ENCODE measurements at places on chromosomes 5 and 9. TPM values are rescaled to one million over a fixed set of nuclear protein-coding genes. Genes with fewer than 3 reads are reported as not detected.

GRCh38 chr5:34740389-34740806 lies 84.3 kb downstream of the RAI14 start:
- DNase-seq, result no peak

Gene EDIL3
- 59.1 TPM for total RNA-seq

Gene FREM1
- total RNA-seq, result 3.3 TPM

DNA sequence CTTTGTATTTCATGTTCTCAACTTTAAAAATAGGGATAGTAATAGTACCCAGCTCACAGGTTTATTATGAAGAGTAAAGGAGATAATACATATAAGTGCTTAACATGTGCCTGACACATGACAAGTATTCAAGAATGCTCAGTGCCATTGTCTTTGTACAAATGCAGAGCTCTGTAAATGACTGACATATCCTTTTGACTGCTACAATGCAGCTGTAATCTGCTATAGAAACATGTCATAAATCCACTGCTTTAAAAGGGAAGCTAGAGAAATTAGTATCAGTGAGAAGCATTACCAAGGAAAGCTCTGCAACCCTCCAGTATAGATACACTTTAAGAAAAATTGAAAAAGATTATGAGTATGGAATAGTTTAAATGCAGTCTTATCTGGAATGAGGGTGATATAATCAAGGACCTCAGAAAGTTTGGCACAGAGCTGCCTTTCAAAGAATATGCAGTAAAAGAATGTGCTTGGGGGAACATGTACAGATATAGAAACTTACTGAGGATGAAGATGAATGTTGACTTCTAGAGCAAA lies 17.9 kb downstream of the ERAP1 start:
- DNase-seq, result no peak

DNA sequence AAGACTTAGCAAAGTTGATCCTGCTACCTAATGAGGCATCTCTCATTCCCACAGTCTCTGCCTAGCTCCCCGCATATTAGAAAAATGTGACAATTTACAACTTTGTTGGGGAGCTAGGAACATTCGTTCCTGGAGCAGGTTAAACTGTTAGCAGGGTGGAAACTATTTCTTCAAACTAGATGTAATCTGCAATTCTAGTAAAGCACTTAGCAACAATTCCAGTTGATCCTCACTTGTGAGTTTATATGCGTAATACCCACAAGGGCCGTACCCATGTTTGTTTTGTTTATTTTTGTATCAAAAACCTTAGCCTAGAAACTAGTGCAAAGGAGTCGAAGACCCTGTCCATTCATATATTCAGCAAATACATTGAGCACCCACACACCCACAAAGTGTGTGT lies 175.8 kb upstream of the DMAC1 start:
- DNase-seq, result no peak

Gene TNFSF15
- under 0.01 TPM for total RNA-seq

DNA sequence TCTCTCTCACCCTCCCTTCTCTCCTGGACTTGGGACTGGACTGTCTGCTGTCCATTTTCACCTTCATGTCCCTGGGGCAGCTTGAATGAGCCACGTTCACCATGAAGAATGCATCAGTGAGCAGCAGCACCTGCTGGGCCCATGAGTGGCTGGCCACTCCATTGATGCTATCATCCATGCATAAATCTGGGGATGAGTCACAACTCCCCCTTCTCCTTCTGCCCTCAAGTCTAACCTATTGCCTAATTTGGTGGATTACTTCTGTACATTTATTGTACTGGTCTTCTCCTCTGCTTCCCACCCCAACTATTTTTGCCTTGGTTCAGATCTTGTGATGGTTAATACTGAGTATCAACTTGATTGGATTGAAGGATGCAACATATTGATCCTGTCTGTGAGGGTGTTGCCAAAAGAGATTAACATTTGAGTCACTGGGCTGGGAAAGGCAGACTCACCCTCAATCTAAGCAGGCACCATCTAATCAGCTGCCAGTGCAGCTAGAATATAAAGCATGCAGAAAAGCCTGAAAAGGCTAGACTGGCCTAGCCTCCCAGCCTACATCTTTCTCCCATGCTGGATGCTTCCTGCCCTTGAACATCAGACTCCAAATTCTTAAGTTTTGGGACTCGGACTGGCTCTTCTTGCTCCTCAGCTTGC lies 46.7 kb downstream of the GDNF start:
- no peak for DNase-seq

DNA sequence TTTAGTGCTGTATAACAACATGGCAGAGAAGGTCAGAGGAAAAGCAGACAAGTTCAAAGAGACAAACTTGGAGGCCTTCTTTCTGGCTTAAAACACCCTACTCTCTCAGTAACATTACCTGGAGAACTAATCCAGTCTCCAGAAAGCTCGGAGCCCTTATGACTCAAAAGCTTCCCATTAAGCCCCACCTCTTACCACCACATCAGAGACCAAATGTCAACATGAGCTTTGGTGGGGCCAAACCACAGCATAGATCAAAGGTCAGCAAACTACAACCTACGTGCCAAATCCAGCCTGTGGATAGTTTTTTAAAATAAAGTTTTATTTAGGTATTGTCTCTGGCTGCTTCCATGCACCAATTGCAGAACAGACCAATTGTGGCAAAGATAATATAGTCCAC lies 589.9 kb downstream of the DNAH5 start:
- no peak for DNase-seq

DNA sequence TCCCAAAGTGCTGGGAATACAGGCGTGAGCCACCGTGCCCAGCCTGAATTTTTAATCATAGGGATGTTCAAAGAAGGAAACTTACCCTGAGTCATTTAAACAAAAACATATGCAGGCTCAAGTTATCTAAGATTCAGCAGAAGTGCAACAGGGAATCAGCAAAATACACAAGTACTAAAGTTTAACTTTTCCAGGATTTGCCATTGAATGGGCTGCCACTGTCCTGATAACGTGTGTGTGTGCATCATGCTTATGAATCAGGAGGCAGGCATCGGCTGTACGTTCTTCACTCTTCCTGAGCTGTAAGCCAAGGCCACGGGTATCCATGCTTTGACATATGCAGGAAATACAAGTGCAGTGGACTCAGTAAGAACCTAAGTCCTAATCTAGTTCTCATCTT lies 48.8 kb upstream of the FST start:
- DNase-seq, result no peak

Gene FGF10
- total RNA-seq, result 2.4 TPM

DNA sequence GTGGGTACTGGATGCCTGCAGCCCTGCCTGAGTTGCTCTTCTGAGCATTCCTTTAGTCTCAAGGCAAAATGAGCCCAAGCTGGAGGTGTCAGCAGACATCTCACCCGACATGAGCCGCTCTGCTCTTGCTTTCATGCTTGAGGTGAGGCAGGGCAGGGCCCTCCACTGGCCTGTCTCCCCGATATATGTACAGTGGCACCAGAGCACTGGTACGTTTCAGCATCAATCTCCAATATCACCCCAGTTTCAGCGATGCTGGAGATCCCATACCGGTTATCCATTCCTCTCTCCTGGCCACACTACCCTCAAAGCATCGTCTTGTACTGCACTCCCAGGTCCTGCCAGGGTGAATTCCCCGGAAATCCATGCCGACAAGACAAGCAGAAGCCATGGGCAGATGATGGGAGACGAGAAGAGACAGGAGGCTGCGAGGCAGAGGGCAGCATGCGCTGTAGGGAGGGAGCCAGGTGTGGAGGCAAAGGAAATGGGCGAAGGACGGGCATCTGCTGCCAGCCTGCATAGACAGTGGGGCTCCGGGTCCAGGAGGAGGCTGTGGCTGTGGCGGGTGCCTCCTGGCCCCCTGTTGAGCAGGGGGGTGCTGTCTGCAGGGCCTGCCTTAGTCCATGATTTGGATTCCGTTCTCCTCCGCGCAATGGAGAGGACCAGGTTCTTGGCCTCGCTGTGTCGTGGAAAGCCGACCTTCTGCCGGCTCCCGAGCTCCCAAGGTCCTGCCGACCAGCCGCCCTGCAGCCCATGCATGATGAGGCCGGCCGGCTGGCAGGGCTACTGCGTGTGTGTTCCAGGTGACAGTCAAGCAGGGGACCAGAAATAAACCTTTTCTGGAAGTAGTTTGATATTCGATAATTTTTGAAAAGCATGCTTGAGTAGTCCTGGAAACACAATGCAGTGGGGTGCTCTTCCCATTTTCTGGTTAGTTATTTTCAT lies 152.2 kb upstream of the IRX2 start:
- no peak for DNase-seq

- no peak for DNase-seq
These were observed 8.3 kb upstream of the ARHGEF28 start for GRCh38 chr5:73617510-73618279.

- DNase-seq, result no peak
These were observed 1051.5 kb upstream of the C9orf72 start for GRCh38 chr9:28624771-28625170.

GRCh38 chr5:82074950-82075349 lies 103.1 kb downstream of the ATG10 start:
- no peak for DNase-seq

Gene BSPRY
- total RNA-seq, result under 0.01 TPM

Gene CEP78
- 42.0 TPM for total RNA-seq

Gene ADRA1B
- total RNA-seq, result 1.2 TPM

Gene DMRT3
- total RNA-seq, result not detected
